Fibroblast of the aortic adventitia (primary cell): ENCODE measurements at places on chromosomes 16 and 17. TPM values are rescaled to one million over a fixed set of nuclear protein-coding genes. Genes with fewer than 3 reads are reported as not detected.

CHST5 gene
- total RNA-seq = 0.09 TPM in 1 of 2 replicates, not detected in the other

CPNE7 gene
- 0.65 and 13.1 TPM in 2 replicates for total RNA-seq

MGAT5B gene
- total RNA-seq = 0.18 and 0.74 TPM in 2 replicates

COX6A2 gene
- not detected in 2 replicates for total RNA-seq

CLDN6 gene
- total RNA-seq = 1.1 TPM in 1 of 2 replicates, not detected in the other

KRTAP17-1 gene
- not detected in 2 replicates for total RNA-seq

TNFRSF12A gene
- total RNA-seq = 26.7 and 124 TPM in 2 replicates

RUNDC3A gene
- not detected in 2 replicates for total RNA-seq

SLC9A5 gene
- total RNA-seq = 0.65 and 1.4 TPM in 2 replicates

SPAG7 gene
- 29.2 and 59.5 TPM in 2 replicates for total RNA-seq

KRT31 gene
- total RNA-seq = 0.09 TPM in 1 of 2 replicates, not detected in the other

TP53 gene
- 17.8 and 68.7 TPM in 2 replicates for total RNA-seq

C16orf89 gene
- total RNA-seq = 1.6 and 4.6 TPM in 2 replicates

SLC52A1 gene
- 0.09 and 0.25 TPM in 2 replicates for total RNA-seq

SLC25A11 gene
- total RNA-seq = 28.3 and 49.9 TPM in 2 replicates
